Stomach (tissue), 19 donors: ENCODE measurements at places on chromosomes 13 and 19. TPM values are rescaled to one million over a fixed set of nuclear protein-coding genes. Genes with fewer than 3 reads are reported as not detected.

ZNF91 gene
- 8.2 TPM for polyA plus RNA-seq

GRCh38 chr13:20461860-20462532 is 63.7 kb downstream of the CRYL1 start:
- DNase-seq = no peak

- no peak for DNase-seq
These were observed 52.7 kb upstream of the TEX29 start for GRCh38 chr13:111267784-111268183.

GRCh38 chr19:29259153-29259552 is 46.2 kb upstream of the UQCRFS1 start:
- DNase-seq = no peak

DNA sequence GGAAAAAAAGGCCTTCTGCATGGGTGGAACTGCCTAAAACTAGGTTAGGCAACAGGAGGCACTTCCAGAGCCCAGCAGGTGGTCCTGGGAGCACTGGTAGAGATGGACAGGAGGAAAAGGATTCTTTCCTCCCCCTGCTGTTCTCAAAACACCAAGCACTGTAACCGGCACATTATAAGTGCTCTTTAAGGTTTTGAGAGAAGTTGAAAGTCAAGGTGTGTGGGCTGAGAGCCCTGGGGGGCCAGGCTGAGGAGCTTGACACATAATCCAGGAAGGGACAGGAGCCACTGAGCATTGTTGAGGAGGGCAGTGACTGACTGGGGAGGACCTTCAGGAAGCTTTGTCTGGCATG is 32.3 kb downstream of the SPATA13 start:
- DNase-seq = no peak

DNA sequence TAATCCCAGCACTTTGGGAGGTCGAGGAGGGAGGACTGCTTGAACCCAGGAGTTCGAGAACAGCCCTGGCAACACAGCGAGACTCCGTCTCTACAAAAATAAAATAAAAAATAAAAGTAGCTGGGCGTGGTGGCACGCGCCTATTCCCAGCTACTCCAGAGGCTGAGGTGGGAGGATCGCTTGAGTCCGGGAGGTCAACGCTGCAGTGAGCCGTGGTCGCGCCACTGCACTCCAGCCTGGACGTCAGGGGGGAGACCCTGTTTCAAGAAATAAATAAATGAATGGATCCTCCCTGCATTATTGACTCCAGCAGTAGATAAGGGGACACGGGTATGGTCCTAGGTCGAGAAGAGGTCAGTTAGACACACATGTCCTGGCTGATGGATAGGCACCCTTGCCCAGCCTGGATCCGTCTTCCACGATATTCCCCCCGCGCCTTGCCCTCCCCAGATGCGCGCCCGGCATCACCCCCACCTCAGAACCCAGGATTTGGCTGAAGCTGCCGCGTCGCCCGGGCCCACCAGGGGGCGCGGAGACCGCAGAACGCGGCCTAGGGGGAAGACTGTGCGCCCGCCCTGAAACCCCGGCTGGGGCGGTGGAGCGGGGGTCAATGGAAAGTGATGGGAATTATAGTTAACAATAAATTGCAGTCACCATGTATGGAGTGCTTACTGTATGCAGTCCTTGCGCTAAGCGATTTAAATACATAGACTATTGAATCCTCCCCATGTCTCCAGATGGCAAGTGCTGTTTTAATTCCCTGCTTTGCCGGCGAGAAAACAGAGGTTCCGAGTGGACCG is 2.1 kb upstream of the HOOK2 start:
- peak; percentile 81 for DNase-seq

DNA sequence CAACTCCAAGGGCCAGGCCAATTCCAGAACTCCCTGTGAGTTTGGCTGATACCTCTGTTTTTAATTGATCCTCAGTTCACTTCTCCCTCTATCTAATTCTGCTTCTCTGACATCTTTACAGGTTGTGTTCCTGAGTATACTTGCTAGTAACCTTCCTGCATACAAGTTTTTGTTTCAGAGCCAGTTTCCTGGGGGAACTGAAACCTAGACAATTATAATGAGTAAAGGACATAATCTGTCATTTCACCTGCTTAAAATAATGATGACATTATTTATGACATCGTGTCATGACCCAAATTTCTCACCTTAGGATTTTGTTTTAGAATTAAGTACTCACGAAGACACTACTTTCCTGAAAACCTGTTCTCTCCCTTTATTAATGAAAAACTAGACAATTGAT is 12.5 kb upstream of the MYCBP2 start:
- DNase-seq = no peak

SMG9 gene
- 22.1 TPM for polyA plus RNA-seq

GRCh38 chr13:45705918-45706317 is 3.8 kb downstream of the CBY2 start:
- DNase-seq = no peak

DNA sequence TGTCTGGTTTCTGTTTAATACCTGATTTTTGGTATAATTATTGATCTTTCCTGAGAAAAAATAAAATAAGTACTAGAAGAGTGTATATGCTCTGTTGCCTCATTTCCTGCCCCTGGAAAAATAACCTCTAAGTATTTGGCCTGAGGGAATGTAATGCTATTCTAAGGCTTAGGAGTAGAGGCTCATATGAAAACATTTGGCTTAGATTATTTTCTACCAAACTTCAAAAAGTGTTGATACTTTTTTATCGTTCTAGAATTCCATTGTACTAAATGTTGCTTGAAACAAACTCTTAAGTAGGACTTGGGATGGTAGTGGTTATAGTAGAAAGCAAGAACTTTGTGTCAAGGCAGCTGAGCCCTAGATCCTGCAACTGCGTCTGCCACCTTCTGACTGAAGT is 57.8 kb downstream of the COG3 start:
- DNase-seq = no peak

DNA sequence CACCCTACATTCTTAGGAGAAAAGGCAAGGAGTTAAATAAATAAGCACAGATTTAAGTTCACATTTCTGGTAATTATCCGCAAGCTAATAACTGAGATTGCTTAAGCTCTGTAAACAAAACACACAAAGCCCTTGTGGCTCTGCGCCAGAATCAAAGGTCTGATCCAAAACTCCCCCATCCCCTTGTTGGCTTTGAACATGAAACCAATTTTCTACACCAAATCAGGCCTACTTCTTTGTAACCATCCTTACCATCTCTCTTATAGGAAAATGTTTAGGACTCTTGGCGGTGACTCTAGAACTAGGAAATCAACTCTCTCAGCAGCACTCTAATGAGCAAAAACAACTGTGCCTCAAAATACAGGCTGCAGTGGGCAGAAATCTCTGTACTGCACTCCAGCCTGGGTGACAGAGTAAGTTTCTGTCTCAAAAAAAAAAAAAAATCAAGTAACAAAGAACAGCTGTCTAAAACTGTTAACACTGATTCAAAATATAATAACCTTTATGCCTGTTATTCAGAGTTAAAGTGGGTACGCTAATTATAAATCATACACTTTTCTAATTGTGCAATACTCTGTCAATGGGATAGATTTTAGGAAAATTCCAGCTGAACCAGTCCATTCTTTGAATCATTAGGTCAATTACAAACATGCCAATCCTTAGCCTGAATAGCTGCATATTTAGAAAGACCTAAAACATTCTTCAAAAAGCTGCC is 25.8 kb downstream of the ABCC4 start:
- DNase-seq = peak; percentile 52

DNA sequence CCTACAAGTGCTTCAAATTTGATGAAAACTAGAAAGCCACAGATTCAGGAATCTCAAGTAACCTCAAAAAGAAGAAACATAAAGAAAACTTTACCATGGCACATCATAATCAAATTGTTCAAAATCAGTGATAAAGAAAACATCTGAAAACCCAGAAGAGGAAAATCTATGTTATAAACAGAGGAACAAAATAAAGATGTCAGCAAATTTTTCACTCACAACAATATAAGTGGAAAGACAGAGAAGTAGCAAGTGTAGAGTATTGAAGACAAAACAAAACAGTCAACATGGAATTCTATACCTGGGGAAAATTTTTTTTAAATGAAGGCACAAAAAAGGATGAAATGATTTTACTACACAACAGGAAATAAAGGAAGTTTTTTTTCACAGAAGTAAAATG is 470.9 kb downstream of the DACH1 start:
- DNase-seq = no peak

ZNF420 gene
- 2.1 TPM for polyA plus RNA-seq

SPRED3 gene
- 0.33 TPM for polyA plus RNA-seq

DNA sequence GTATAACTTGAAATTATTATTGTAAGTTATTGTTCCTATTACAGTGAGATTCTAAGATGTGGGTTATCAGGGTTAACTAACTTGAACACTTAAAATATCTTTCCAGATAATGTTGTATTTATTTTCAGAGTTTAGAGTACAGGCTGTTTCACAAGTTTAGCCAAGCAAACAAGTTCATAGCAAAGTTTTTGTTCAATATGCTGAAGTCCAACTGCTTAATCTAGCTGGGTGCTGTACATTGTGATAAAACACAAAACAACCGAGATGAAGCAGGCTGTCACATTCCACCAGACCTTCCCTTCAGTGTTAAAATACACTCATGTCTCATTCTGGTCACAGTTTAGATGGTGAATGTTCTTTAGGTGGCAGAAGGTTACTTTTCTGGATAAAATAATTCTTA is 148.0 kb upstream of the PCDH20 start:
- peak; percentile 29 for DNase-seq

DNA sequence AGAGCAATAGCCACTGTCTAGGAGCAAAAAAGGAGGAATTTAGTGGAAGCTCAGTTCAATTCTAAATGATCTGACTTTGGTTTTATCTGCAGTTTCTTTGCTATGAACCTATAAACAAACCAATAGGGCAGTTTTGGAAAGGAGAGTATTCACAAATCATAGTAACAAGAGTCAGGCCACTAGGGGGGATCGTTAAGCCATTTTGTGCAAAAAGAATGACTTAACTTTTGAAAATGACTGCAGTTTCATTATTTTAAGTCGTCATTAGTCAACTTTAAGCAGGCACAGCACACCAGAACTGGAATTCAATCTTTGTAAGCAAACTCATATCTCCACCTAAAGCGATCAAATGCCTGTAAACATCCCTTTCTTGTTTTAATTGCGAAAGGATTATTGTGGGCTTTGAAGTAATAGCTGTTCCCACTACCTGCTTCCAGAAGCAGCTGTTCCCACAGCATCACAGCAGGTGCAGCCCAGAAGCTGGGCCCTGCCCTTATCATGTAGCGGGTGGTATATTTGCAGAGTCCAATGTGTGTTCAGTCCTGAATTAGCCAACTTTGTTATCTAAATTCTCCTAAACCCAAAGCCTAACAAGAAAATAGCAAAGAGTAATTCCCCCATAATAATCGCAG is 51.5 kb downstream of the SOX21 start:
- DNase-seq = peak; percentile 49

GRCh38 chr13:45782327-45783045 is 69.1 kb downstream of the SIAH3 start:
- no peak for DNase-seq

- DNase-seq = no peak
These were observed 241 bp downstream of the ODAD3 start for GRCh38 chr19:11434703-11435056.

GRCh38 chr13:94656176-94656575 is 54.5 kb downstream of the GPR180 start:
- no peak for DNase-seq

- DNase-seq = no peak
These were observed 7.7 kb downstream of the MEX3D start for GRCh38 chr19:1560286-1560882.

POU4F1 gene
- polyA plus RNA-seq = not detected

- no peak for DNase-seq
These were observed 18.9 kb downstream of the CCDC97 start for GRCh38 chr19:41328842-41329225.

DNA sequence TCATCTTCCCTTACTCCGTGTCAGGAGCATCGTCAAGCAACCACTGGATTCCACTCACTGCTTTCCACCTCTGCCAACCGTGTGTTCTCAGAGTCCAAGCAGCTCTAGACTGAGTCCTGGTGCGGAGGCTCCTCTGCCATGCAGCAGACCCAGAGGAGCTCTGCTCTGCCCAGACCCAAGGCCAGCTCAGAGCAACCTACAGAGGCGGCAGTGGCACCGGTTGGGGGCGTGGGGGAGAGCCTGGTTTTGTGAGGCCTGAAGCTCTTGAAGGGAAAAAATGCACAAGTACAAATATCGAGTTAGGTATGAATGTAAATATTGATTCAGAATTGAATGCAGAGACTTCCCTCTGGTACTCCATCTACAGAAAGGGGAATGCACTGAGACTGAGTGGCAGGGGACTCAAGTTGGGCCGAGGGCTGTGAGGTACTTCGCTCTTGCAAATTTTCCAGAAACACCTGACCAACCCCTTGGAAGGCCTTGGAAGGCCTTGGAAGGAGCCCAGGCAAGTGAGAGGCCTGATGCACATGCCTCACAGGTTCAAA is 46.7 kb downstream of the GJA3 start:
- no peak for DNase-seq

GRCh38 chr19:54489341-54489740 is 13.3 kb upstream of the LAIR2 start:
- DNase-seq = no peak

SMIM24 gene
- 68.7 TPM for polyA plus RNA-seq

SOHLH2 gene
- not detected for polyA plus RNA-seq

GRCh38 chr19:52176574-52176973 is 5.2 kb upstream of the ZNF836 start:
- peak; percentile 53 for DNase-seq

- DNase-seq = no peak
These were observed 606 bp upstream of the STXBP2 start for GRCh38 chr19:7636317-7636690.

BRD4 gene
- polyA plus RNA-seq = 10.6 TPM

DNA sequence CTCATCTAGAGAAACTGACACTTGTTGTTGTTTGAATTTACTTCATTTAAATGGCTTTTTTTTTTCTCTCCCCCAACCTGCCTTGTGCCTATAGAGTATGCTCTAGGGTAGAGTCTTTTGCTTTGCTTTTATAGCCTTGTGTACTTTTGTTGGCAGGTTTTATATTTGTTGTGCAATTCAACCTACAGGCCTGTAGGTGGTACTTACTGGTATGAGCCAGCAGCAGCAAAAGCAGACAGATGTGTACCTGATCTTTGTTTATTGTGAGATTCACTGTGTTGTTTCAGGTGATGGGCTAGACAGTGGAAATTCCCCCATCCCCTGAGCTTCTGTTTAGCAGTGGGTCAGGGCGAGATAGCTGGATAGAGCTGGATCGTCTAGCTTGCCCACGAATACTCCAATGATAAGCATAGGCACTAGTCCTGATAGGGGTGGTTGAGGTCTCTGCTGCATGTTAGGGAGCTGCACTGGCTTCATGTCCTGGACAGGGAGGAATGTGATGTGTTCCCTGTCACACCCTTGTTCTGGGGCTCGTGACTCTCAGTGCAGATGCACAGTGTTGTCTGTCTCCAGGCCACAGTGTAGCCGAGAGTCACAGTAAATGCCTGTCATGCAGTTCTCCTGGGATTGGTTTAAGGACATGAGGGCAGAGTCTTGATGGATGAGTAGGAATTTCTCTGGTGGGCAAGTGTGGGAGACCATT is 21.3 kb downstream of the DNAJC3 start:
- DNase-seq = no peak

DNA sequence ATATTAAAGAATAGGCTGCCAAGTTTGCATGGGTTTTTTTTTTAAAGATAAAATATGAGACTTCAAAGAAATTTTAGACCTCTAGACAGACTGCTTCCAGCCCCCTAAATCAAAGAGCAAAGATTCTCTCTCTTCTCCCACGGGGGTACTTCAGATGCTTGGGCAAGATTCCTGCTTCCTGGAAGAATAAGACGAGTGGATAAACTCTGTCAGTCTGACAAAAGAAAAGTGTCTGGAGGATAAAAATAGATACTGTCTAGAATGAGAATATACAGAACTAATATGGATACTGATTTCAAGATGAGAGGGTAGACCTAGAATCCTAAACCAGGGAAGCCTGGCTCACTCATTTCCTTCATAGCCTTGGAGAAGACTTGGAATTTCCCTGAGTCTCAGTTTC is 435.1 kb downstream of the FOXO1 start:
- DNase-seq = no peak
